ENCODE measurements at places on chromosomes 4 and X.
A peak's percentile ranks its signal among the peaks of the same experiment; 100 is the strongest.

DNA sequence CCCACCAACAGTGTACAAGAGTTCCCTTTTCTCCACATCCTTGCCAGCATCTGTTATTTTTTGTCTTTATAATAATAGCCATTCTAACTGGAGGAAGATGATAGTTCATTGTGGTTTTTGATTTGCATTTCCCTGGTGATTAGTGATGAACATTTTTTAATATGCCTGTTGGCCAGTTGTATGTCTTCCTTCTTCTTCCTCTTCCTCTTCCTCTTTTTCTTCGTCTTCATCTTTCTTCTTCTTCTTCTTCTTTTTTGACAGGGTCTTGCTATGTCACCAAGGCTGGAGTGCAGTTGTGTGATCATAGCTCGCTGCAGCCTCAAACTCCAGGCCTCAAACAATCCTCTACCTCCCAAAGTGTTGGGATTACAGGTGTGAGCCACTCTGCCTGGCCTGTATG, 87.4 kb downstream of the CCDC160 start:
- DNase-seq: no peak

DNA sequence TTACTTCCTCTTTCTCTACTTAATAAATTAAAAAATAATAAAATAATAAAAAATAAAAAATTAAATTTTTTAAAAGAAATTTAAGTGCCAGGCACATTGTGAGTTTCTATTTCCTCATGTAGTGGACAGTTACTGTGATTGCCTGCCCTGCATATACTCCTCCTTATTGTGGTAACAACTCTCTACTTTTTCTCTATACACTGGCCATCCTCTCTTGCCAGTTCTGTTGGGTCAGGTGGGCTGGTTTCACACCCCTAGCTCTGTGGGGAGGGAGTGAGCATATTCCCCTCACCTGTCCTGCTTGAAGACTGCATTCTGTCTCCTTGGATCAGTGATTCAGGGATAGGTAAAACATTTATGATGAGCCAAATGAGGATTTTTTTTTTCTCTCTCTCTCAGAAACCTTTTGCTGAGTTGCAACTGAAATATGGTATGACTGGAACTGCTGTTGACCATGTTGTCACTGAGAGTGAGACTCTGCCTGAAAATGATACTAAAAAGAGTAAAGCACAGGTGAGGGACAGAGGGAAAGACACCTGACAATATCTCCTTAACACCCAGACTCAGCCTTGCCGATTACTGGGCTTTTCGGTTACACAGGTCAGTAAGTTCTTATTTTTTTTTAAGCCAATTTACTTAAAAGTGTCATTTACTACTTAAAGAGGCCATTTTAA, 37.2 kb downstream of the CXXC4 start:
- no peak for DNase-seq

- no peak for DNase-seq
These were observed at the start of gene TRPC5OS for GRCh38 chrX:111875881-111876280. TSS of gene TRPC5OS (plus strand) at chrX:111876181. CDS start at chrX:111901850, 25,669 bp downstream.

DNA sequence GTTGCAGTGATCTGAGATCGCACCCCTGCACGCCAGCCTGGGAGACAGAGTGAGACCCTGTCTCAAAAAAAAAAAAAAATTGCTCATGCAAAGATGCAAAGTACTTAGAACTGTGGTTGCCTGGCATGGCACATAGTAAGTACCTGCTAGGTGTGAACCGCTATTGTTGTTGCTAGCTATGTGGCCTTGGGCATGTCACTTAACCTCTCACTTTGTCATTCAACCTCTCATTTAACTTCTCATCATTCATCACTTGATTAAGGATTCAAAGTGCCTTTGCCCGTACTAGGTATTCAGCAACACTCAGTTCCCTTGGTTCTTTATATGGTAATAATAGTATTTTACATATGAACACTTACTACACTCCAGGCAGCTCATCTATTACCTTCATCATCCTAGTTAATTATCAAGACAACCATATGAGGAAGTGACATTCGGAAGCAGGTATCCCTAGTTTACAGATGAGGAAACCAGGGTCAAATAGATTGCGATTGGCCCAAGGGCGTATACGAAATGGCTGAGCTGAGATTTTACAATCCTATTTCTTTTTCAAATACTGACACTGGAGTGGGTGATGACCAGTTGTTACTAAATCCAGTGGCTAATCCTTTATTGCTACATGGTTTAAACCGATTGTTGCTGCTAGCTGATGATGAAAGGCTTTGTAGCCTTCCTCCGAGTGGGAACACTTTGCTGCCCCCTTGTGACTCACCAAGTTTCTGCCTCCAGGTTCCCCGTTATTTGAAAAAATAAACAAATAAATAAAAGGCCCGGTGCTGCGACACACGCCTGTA, 28.8 kb upstream of the SOWAHD start:
- DNase-seq: peak; percentile 71

GRCh38 chr4:16890651-16891050, 7.8 kb downstream of the LDB2 start:
- no peak for DNase-seq

- DNase-seq: no peak
These were observed 71.3 kb downstream of the ABCB7 start for GRCh38 chrX:75084757-75085156.

Measured in activated T-cell treated with anti-CD3 and anti-CD28 coated beads, Interleukin-2, amount 50 U/mL, for 1 hour (primary cell).